GM04504 (cell line): ENCODE measurements at places on chromosomes 7 and 10.
A peak's percentile ranks its signal among the peaks of the same experiment; 100 is the strongest.

- no peak for DNase-seq
Observed at GRCh38 chr10:101295261-101295660, 58.7 kb upstream of the BTRC start.

DNA sequence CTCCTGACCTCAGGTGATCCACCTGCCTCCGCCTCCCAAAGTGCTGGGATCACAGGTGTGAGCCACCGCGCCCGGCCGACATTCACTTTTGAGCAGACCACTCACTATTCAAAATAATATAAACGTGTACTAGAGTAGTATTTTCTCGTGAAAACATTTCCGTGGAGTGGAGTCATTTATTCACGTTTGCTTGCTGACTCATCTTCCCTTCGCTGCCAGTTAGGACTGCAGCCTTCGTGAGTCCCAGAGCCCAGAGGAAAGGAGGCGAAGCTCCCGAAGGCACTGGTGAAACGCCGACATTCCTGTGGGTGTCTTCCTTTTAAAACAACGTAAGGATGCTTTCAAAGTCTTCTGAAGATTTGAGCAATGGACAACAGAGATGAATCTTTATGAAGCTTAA lies 10.9 kb upstream of the INPP5A start:
- peak; percentile 91 for DNase-seq

DNA sequence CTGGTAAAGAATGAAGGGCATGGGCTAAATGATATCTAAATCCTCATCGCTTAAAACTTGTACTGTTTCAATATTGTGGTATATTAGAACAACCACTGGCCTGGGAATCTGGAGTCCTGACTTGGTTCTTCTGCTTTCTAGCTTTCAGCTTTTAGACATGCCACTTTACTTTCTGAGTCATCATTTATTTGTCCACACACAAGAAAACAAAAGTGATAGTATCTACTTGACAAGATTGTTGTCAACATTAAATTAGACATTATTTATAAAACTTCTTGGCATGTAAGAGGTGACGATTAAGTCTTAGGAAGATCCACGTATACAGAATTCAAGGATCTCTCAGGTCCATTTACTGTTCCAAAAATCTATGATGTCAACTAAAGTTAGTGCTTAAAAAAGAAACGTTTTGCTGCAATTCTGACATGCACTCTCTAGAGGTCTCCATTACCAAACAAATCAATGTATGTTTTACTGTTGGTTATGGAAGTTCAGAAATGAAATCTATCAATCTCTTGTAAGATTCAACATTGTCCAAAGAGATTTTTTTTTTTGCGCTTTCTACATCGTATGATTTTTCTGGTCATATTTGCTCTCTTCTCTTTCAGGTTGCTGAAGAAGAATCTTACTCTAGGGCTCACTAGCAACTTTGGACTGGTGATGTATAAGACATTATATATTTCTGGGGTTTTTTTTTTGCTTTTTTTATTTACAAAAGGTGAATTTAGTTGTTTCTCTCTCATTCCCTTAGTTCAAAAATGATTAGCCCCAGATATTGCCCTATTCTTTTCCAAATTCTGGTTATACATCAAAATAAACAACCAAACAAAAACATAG lies 53.6 kb upstream of the DYNC1I1 start:
- DNase-seq = no peak

- DNase-seq = no peak
Observed at GRCh38 chr7:30915751-30916150, 4.1 kb downstream of the AQP1 start.

DNA sequence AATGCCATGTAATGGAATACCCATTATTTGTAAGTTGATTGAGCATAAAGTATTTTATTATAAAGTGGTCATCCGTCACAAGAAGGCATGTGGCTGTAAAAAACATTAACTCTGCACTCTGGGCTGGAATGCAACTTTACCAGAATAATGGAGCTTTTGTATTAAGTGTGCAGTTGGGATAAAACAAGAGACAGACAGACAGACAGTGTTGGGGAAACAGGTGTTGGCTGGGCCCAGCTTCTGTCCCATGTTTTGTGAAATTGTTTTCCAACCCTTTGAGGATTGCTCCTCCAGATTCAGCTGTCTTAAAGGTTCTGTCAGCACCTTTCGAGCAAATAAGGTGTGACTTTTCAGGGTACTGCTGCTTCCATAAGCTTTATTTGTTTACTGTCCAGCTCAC lies 67.9 kb upstream of the NFKB2 start:
- DNase-seq = no peak

- DNase-seq = no peak
Observed at GRCh38 chr10:101080933-101081931, 19.4 kb downstream of the KAZALD1 start.

GRCh38 chr7:43038254-43038653 lies 74.2 kb upstream of the HECW1 start:
- DNase-seq = peak; percentile 72

DNA sequence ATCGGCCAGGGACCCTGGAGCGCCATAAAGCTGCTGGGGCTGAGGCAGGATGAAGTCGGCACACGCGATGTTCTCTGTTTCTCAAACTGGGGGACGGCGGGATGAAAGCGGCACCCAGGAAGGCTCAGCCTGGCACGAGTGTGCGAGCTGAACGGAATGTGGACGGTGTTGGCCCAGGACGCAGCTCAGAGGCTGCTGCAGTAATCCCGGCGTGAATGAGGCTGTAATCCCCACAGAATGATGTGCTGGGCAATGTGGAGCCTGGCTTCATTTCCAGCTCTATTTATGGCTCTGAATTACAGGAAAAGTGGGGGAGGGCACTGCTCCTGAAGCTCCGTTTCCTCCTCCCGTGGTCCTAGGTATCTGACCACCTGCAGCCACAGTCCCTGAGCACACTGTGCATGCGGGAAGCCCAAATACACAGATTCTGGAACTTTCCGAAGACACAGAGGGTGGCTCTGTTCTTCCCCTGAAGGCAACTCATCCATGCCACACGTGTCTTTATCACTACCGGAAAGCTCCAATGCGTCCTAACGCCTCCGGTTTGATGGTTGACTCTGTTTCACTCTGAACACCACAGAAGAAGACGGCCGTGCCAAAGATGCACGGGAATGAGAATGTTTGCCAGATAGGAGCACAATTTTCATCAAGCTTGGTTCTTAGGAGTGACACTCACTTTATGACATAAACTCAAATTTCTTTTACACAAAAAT lies 37.6 kb downstream of the KLF6 start:
- DNase-seq = no peak

DNA sequence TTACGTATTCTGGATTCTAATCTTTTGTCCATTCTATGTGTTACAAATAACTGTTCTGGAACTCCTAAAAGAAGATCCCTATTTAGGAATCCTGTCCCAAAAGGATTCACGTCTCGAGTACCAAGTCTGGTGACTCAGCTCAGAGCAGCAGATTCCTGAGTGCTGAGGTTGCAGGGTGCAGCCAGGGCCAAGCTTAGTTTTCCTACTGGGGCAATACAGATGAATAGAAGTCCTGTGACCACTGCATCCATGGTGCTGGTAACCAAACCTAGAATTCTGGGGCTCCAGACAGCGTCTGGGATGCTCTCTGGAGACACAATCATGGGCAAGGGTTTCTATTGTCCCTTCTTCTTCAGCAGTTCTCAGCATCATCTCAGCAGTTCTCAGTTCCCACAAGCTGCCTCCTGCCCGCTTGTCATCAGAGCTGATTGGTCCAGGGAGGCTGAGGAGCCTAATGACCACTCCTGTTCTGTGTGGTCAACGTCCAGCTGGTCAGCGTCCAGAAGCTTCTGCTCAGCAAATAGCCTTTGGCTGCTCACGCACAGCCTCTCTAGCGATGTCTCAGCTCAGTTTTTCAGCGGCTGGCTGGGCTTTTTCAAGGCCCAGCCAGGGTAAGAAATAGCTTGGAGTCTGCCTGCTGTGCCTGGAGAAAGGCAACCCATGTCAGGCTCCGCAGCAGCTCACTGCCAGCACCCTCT lies 50.4 kb upstream of the C7orf33 start:
- peak; percentile 13 for DNase-seq

DNA sequence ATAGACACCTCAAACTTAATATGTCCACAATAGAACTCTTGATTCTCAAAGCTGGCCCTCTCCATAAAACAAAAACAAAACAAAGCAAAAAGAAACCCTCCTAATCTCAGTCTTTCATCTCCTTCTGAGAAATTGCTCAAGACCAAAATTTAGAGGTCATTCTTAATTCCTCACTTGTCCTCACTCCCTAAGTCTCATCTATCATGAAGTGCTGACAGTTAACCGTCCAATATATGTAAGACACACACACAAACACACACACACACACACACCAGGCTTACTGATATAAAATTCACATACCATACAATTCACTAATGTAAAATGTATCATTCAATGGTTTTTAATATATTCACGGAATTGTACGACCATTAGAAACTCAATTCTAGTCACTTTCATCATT lies 17.0 kb upstream of the SVIL start:
- no peak for DNase-seq

GRCh38 chr10:13767676-13768178 lies 181.0 kb downstream of the PRPF18 start:
- no peak for DNase-seq

GRCh38 chr10:51137756-51138529 lies 63.7 kb downstream of the PRKG1 start:
- DNase-seq = peak; percentile 58

DNA sequence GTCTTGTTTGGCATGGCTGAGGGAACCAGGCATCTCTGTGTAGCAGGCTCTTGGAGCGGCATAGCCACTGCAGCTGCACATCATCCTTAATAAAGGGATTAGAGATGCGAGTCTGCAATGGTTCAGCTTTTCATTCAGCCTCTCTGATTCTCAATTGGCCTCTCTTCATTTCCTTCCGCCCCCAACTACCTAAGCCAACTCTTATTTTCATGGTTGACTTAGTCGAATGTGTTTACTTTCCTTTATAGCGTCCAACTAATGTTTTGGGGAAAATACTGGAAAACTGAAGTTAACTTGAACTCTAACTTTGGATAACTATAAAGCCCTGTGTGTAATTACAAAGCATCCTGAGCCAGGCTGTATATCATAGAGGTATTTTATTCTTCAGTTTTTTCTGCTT lies 202.2 kb upstream of the KIAA1217 start:
- no peak for DNase-seq

GRCh38 chr7:18109762-18110161 lies 82.1 kb upstream of the PRPS1L1 start:
- no peak for DNase-seq

GRCh38 chr10:32149252-32149955 lies 93.2 kb upstream of the KIF5B start:
- DNase-seq = peak; percentile 95

GRCh38 chr7:50197549-50197948 lies 104.5 kb upstream of the ZPBP start:
- DNase-seq = no peak

DNA sequence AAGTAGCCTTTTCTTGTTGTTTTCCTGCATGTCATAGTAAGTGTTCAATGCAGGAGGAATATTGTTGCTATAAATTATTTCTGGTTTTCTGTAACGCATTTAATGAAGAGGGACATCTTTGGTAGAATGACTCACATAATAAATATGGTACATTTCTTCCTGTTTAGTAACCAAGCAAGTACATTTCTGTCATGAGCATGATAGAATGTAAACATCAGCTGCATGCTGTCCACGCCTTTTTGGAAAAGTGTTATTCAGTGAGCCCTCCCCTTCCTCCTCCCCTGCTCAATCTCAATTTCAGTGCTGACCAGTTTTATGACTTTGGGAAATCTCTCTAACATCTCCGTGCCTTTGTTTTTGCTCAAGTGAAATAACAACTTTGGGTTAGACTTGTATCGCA lies 664.0 kb downstream of the XPNPEP1 start:
- DNase-seq = peak; percentile 35

DNA sequence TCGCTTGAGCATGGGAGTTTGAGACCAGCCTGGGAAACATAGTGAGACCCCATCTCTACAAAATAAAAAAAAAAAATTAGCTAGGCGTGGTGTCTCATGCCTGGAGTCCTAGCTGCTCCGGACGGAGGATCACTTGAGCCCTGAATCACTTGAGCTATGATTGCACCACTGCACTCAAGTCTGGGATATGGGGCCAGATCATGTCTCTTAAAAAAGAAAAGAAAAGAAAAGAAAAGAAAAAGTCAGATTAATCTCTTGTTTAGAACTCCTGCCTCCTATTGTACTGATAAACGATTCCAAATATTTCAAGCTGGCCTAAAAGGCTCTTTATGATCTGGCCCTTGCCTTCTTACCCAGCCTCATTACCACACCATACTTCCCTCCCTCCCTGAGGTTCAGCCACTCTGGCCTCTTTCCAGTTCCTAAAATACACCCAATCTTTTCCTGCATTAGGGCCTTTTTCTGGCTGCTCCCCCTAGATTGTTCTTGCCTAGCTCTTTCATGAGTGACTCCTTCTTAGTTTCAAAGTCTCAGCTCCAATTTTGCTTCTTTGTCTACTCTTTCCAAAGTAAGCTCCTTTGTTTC lies 41.7 kb downstream of the VCL start:
- DNase-seq = peak; percentile 44

DNA sequence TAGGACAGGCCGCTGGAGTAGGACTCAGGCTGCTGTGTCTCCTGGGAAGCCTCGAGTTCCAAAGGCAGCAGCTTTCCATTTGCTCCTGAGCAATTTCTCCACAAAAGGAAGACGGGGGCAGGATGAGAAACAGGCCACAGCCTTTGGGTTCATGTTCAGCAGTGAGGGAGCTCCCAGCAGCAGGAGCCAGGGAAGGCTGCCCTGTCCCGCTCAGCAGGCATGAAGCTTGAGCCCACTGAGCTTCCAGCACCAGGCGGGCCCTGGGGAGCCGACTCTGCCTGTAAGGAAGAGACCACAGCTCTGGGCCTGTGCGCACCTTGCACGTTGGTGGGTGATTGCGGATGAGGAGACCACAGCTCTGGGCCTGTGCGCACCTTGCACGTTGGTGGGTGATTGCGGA lies 527.2 kb downstream of the TCERG1L start:
- DNase-seq = no peak

DNA sequence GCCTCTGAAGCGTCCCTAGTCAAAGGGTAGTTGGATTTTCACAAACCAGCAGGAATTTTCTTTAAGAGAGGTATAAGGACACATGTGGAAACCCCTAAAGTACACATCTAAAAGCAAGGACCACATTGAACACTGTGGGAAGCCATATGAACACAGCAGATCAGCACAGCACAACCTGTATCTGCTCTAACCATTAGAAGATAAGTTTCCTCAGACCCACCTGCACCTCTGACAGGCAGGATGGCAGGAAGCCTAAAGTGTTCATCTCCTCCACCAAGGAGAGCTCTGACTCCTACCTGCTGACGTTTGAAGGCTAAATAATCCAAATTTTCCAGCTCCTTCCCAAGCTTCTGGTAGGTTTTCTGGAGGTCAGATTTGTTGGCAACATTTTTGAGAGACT lies 174.4 kb downstream of the CTNNA3 start:
- no peak for DNase-seq

GRCh38 chr10:98295907-98296306 lies 27.9 kb upstream of the LOXL4 start:
- no peak for DNase-seq

GRCh38 chr7:118872568-118872967 lies 648.1 kb downstream of the ANKRD7 start:
- no peak for DNase-seq

DNA sequence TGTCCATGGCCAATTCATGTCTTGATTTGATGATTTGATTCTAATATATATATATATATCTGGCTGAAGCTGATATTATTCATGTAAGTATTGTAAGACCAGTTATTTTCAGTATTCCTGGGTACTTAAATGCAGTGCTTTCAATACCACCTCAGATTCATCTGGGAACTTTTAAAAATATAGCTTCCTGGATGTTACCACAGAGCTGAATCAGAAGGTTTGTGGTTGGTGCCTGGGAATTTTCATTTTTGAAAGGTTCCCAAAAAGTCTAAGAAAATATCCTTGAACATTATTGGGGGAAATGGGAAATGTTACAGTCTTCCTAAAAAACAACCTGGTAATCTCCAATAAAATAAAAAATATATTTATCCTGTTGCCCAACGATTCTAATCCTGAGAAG lies 10.7 kb upstream of the PPP3CB start:
- DNase-seq = no peak
